ENCODE measurements at places on chromosomes 5 and 9. TPM values are rescaled to one million over a fixed set of nuclear protein-coding genes. Genes with fewer than 3 reads are reported as not detected.

GRCh38 chr5:109519416-109519815 is 109.6 kb upstream of the PJA2 start:
- no peak for DNase-seq

- no peak for DNase-seq
Observed at GRCh38 chr5:58926541-58926935, 343.7 kb downstream of the RAB3C start.

DNA sequence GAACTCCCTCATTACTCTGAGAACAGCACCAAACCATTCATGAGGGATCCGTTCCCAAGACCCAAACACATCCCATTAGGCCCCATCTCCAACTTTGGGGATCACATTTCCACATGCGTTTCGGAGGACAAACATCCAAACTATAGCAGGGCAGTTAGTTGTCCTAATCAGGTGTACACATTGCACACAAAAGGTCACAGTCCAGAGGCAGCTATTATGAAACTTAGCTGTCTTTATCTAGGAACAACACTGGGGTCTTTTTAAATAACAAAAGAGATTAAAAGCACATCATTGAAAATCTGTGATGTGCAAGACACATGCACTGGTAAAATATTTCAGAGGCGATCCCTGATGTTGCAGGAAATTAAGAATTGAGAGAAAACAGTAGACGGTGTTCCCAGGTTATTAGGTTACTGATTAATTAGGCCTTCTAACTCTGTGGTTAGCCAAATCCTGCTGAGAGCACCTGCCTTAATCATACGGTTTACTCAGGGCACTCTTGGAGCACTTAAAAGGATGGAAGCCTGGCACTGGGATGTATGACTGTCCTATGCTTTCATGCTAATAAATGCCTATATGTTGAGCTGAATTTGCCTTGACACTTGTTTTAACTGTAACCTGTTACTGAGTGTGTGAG is 1574.5 kb upstream of the WWC1 start:
- no peak for DNase-seq

- DNase-seq: no peak
Observed at GRCh38 chr9:131097948-131098278, 1.6 kb downstream of the AIF1L start.

GRCh38 chr9:15543047-15543813 is 9.6 kb upstream of the CCDC171 start:
- DNase-seq: no peak

DNA sequence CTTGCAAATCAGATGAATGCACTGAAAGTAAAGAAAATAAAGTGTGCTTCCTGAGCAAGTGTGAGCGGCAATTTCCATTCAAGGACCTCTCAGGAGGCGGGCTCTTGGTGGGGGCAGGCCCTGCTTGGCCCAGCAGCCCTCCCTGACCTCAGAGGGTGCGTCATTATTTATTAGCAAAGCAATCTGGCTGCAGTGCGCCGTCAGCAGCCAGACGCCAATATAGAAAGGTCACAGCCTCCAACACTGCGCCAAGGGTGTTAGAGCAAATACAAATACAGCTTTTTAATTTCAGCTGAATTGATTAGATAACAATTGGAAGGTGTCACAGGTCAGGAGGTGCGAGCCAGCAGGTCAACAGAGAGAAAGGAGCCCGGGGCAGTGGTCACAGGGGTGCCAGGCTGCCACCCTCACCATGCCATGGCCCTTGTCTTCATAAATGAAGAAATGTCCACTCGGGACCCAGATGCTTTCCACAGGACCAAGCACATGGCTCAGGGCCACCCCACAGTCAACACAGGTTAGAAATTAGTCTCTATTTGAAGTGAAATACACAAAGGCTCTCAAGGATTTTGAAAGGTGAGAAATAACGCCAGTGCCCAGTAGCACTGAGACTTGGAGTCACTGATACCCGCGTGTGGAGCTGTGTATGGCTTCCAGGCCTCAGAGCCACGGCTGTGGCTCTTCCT is 309.8 kb downstream of the IRX2 start:
- no peak for DNase-seq

GRCh38 chr9:76642074-76642473 is 122.2 kb upstream of the PCA3 start:
- no peak for DNase-seq

GRCh38 chr5:139984816-139985215 is 58.3 kb downstream of the NRG2 start:
- no peak for DNase-seq

GRCh38 chr5:59061377-59061776 is 478.5 kb downstream of the RAB3C start:
- DNase-seq: no peak

The SIT1 gene
- total RNA-seq: 80.9 TPM

The ARHGEF28 gene
- 0.18 TPM for total RNA-seq

The GARIN3 gene
- total RNA-seq: 0.79 TPM

The PDCD1LG2 gene
- 0.43 TPM for total RNA-seq
